CD4-positive, alpha-beta T cell treated with Interleukin-1 beta for 1 hour (primary cell): ENCODE measurements at places on chromosomes 4 and X.

GRCh38 chr4:47418147-47418546 is 45.4 kb downstream of the COMMD8 start:
- DNase-seq: no peak

- no peak for DNase-seq
Observed at GRCh38 chr4:55613621-55614020, 21.6 kb upstream of the PDCL2 start.

DNA sequence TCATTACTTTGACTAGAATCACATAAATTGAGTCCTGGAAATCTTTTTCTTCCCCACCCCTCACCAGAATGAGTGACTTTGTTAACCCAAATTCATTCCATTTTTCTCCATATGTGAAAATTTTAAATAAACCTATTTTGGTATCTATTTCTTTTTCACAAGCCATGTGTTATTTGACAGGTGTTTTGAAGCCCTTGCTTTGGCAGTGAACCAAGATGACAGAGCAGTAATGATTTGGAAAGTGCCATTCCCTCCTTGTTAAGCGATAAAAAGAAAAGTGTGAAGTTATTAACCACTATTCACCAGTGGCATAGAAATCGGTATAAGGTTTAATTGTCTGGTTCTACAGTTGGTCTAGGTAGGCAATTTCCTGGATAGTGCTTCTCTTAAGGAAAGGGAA is 66.1 kb downstream of the POLA1 start:
- no peak for DNase-seq

DNA sequence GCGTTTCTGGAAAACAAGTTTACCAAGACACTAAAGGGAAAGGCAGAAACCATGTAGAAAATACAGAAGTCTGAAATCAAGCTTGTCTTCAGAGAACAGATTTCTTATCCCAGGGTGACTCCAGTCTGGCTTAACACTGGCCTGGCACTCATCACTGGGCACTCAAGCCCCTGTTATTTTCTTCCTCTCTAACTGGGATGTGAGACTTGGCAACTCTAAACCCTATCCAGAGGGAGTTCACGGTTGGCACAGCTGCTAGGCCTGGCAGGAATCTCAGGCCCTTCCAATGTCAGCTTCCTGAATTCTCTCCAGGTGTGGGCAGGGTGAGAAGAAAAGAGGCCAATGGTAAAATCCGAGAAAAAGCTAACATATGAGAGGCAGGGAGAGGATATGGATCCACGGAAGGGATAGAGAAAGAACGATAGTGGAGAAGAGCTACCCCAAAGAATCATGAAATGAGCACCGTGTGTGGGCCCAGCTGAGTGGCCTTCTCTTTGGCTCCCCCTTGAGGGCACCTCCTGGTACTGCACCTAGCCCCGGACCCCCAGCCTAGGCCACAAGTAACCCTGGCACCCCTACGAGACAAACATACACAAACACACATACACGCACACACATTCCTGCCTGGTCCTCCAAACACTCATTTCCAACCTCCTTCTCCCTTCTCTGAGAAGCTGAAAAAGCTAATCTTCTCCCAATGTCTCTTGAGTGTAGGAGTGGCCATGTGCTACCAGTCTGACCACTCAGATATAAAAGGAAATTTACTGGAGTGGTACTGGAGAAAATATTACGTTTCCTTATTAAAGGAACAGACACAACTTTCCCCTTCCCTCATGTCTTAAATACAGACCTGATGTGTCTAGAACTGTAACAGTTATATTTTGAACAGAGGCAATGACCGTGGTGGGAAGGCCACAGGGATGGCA is 16.6 kb upstream of the PTCHD1 start:
- no peak for DNase-seq

GRCh38 chr4:150135134-150135772 is 57.0 kb downstream of the DCLK2 start:
- no peak for DNase-seq

- no peak for DNase-seq
Observed at GRCh38 chr4:152478461-152479237, 57.2 kb downstream of the FBXW7 start.

- no peak for DNase-seq
Observed at GRCh38 chr4:128299848-128300247, 12.2 kb upstream of the PGRMC2 start.

DNA sequence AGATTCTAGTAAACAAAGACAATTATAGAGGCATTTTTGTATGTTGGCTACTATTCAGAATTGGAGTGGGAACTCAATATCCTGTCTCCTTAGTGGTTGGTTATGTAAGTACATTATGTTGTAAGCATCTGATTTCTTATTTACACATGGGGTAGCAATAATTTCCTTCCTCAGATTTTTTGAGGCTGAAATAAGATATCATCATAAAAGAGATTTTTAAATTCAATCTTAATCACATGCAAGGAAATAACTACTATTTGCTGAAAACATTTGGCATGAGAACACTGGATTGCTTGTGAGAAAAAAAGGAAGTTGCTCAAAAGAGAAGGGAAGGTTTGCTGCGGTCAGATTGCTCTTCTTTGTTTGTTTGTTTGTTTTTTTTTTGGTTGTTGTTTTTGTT is 437.7 kb upstream of the HS3ST1 start:
- no peak for DNase-seq
